ENCODE measurements at places on chromosomes 1 and 21. TPM values are rescaled to one million over a fixed set of nuclear protein-coding genes. Genes with fewer than 3 reads are reported as not detected.

Gene HENMT1
- total RNA-seq: 2.9 TPM

DNA sequence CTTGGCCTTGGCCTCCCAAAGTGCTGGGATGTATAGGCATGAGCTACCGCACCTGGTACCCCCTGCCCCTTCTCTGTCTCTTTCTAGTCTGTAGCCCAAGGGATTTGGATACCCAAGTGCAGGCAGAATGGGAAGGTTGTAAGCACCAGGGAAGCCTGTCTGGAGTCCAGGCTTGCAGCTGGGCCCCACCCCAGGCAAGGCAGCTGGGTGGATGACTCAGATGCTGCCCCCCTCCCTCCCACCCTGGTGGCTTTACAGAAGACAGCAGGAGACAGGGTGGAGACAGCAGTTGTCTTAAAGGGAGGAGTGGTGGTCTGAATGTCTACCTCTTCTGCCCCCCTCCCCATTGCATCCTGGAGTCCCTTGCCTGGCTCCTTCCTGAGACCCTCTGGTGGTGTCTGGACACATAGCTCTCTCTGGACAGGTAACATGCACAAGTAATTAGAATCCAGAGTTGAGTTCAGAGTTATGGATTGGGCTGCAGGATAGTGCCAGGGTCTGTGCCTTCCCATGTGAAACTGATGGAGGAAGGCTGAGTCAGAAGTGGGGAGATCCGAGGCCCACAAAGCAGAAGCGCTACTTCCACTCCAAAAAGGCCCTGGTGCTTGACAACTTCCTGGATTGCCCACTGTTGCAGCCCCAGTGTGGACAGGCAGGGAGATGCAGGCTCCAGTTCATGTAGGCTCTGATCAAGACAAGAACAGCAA is 5.1 kb downstream of the LMNA start:
- H3K27ac ChIP-seq: peak overlapping the region; percentile 95
- H3K27me3 ChIP-seq: no peaks in the 10 kb centered on the region
- peak overlapping the region; percentile 95 for H3K4me3 ChIP-seq
- H3K36me3 ChIP-seq: no peaks in the 10 kb centered on the region
- peak; percentile 86 for DNase-seq

DNA sequence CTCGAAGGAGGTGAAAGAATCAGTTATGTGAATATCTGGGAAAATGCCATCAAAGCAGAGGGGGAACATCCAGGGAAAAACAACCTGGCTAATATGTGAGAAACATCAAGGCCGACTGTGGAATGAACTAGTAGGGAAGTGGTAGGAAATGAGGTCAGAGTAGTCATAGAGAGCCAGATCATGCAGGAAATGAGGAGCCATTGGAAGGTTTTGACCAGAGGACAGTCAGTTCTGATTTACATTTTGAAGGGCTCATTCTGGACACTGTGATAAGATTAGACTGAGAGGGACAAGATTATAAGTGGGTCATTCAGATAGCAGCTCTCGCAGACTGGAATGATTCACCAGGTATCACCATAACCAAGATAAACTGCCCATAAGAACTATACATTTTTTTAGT is 63.7 kb downstream of the SYT14 start:
- no peaks in the 10 kb centered on the region for H3K4me1 ChIP-seq
- H3K27ac ChIP-seq: no peak overlapping the region
- no peak overlapping the region for H3K4me3 ChIP-seq
- no peaks in the 10 kb centered on the region for H3K36me3 ChIP-seq

Gene F5
- total RNA-seq: 0.71 TPM

GRCh38 chr21:45339421-45340402 is 52.0 kb upstream of the POFUT2 start:
- no peak for DNase-seq
- H3K27ac ChIP-seq: no peak overlapping the region
- H3K4me1 ChIP-seq: no peaks in the 10 kb centered on the region
- H3K36me3 ChIP-seq: no peaks in the 10 kb centered on the region
- H3K27me3 ChIP-seq: no peaks in the 10 kb centered on the region
- no peak overlapping the region for H3K4me3 ChIP-seq

- no peak overlapping the region for H3K27ac ChIP-seq
- DNase-seq: no peak
- peaks cover 12% of the 10 kb centered on the region for H3K4me1 ChIP-seq
- no peaks in the 10 kb centered on the region for H3K36me3 ChIP-seq
- H3K27me3 ChIP-seq: peaks cover 12% of the 10 kb centered on the region
Measured at GRCh38 chr1:208264469-208265121, 20.4 kb upstream of the PLXNA2 start.

Gene CA14
- total RNA-seq: 1.5 TPM

GRCh38 chr1:63688302-63688890 is 85.4 kb upstream of the ROR1 start:
- no peaks in the 10 kb centered on the region for H3K4me1 ChIP-seq
- no peak overlapping the region for H3K27ac ChIP-seq
- H3K36me3 ChIP-seq: no peaks in the 10 kb centered on the region
- no peak overlapping the region for H3K4me3 ChIP-seq

Gene MPL
- not detected for total RNA-seq

DNA sequence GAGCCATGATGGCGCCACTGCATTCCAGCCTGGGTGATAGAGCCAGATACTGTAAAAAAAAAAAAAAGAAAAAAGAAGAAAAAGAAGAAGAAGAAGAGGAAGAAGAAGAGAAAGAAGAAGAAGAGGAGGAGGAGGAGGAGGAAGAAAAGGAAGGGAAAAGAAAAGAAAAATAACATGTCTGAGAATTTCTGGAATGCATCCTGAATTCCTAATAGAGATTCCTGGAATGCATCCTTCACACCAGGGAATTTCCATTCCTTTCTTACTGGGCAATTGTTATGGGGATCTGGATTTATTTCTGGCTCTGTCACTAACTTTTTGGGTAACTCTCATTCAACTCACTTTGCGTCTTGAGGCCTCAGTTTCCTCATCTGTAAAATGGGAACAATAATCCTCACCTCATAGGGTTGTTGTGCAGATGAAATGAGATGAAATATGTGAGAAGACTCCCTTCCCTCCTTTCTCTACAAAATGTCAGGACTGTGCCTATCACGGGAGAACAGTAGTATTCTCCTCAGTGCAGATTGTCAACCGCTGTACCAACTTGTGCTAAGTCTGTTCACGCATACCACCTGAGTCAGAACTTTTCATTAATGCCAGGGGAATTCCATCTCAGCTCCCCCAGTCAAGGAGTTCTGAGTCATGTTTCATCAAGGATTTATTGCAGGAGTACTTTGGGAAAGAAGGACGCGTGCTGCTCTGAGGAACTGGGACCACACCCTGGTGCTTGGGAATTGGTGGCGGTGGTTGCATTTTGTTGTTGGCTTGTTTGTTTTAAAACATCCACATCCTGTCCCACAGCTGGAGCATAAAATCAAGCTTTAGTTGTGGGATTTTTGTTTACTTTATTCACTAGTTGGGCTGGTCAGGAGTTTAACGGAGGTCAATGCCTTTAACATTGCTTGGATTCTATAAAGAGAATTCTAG is 42.4 kb upstream of the ROR1 start:
- no peak for DNase-seq
- no peak overlapping the region for H3K4me3 ChIP-seq
- peak overlapping the region; percentile 46 for H3K27ac ChIP-seq
- no peaks in the 10 kb centered on the region for H3K36me3 ChIP-seq
- H3K27me3 ChIP-seq: no peaks in the 10 kb centered on the region

DNA sequence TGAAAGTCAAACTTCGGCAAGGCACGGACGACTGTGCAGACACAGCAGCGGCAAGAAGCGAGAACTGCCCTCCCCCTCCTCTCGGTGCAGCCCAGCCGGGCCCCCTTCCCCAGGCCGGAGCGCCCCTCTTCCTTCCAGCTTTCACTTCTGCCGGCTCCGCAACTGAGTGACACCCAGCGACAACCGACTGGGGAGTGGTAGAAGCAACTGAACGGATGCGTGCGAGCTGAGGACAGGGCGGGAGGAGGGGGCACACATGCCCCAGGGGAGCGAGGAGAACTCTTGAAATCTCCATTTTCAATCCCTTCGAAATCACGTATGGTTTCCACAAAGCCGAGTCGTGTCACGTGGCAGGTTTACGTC is 146.6 kb downstream of the PGBD5 start:
- H3K27ac ChIP-seq: no peak overlapping the region
- DNase-seq: peak; percentile 57
- H3K4me1 ChIP-seq: peaks cover 15% of the 10 kb centered on the region

DNA sequence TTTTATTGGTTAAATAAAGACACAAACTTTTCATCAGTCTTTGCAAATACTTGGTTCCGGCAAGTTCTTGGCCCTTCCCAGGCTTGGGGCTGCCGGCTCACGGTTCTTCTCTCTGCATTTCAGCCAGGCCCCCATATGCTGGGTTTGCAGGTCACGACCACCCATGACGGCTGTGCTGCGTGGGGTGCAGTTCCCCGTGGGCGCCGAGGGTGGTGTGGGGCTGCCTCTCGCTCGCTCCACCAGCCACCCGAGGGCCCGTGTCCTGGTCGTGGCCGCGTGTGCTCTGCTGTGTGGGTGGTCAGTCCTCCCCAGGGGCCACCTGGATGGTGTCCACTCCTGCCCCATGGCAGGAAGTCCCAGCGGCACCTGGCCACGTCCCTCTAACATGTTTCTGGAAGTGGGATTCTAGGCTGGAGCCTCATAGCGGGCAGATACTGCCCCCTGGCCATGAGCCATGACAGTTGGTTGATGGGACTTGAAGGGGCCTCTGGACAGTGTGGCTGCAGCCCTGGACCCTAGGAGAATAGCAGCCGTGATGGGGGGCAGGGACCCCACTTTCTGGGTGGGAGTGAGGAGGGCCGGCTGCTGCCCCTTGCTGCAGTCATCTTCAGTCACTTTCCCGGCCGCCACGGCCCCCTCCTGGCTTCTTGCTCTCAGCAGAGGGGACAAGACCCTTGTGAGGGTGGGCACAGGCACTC is 46.3 kb downstream of the SKI start:
- H3K27ac ChIP-seq: peak overlapping the region; percentile 77
- no peaks in the 10 kb centered on the region for H3K4me1 ChIP-seq
- H3K27me3 ChIP-seq: no peaks in the 10 kb centered on the region
- H3K36me3 ChIP-seq: no peaks in the 10 kb centered on the region
- no peak for DNase-seq
- H3K4me3 ChIP-seq: peak overlapping the region; percentile 10

GRCh38 chr1:58006421-58007046 is 540.0 kb downstream of the OMA1 start:
- H3K27me3 ChIP-seq: no peaks in the 10 kb centered on the region
- H3K4me1 ChIP-seq: no peaks in the 10 kb centered on the region
- no peak overlapping the region for H3K27ac ChIP-seq
- no peaks in the 10 kb centered on the region for H3K36me3 ChIP-seq

DNA sequence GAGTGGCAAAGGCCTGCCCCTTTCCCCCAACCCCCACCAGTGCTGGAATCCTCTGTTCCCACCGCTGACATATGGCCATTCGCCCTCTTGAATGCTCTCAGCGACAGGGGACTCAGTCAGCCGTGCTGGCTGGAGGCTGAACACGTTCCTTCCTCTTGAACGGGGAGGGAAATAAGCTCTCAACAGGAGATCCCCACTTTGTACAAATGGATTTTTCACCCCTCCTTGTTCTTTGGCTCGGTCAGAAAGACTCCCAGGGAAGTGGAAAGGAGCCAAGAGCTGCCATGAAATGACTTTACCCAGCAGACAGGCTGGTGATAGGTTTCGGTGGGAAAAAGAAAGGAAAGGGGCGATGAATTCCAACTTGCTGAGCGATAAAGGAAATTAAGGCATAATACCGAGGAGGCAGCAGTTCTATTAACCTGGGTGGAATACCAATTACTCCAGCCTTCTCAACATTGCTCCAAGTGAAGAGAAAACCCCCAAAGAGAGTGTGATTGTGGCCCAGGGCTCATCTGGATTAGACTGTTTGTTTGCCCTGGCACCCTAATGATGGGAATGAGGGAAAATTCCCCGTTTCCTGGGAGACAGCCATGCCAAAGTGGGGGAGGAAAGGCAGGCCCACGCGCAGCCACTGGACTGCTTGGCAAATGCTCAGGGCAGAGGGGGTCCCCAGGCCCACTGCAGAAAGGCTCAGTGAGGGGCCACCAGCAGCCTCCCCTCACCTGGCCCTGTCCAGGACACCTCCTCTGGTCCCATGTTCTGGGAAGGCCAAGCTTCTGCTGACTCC is 23.9 kb downstream of the LRP8 start:
- no peaks in the 10 kb centered on the region for H3K4me1 ChIP-seq
- H3K4me3 ChIP-seq: no peak overlapping the region
- no peaks in the 10 kb centered on the region for H3K27me3 ChIP-seq
- no peak overlapping the region for H3K27ac ChIP-seq

- H3K36me3 ChIP-seq: no peaks in the 10 kb centered on the region
- H3K27ac ChIP-seq: no peak overlapping the region
- H3K4me3 ChIP-seq: no peak overlapping the region
- no peaks in the 10 kb centered on the region for H3K27me3 ChIP-seq
- no peaks in the 10 kb centered on the region for H3K4me1 ChIP-seq
- no peak for DNase-seq
Measured at GRCh38 chr1:12774801-12775345, 1.3 kb downstream of the PRAMEF12 start.

DNA sequence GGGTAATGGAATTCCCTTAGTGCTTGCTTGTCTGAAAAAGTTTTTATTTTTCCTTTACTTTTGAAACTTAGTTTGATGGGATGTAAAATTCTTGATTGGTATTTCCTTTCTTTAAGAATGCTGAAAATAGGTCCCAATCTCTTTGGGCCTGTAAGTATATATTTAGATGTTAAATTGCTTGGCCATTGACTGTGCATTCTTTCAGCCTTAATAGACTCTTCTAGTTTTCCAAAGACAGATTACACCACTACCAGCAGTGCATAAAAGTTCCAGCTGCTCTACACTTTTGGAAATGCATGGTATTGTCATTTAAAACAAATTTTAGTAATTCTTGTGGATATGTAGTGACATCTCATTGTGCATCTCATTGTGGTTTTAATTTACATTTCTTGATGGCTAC is 464.8 kb upstream of the USP24 start:
- no peak for DNase-seq
- no peak overlapping the region for H3K4me3 ChIP-seq
- H3K4me1 ChIP-seq: no peaks in the 10 kb centered on the region
- H3K36me3 ChIP-seq: no peaks in the 10 kb centered on the region
- H3K27ac ChIP-seq: no peak overlapping the region
- no peaks in the 10 kb centered on the region for H3K27me3 ChIP-seq

Gene GBP5
- total RNA-seq: 0.83 TPM

Gene TMIGD3
- total RNA-seq: 4.4 TPM

Gene LCE1E
- not detected for total RNA-seq
